Testis (tissue), 5 donors: ENCODE measurements at places on chromosomes 6 and 20. TPM values are rescaled to one million over a fixed set of nuclear protein-coding genes. Genes with fewer than 3 reads are reported as not detected.

PRRC2A gene
- 473 TPM for polyA plus RNA-seq

DNA sequence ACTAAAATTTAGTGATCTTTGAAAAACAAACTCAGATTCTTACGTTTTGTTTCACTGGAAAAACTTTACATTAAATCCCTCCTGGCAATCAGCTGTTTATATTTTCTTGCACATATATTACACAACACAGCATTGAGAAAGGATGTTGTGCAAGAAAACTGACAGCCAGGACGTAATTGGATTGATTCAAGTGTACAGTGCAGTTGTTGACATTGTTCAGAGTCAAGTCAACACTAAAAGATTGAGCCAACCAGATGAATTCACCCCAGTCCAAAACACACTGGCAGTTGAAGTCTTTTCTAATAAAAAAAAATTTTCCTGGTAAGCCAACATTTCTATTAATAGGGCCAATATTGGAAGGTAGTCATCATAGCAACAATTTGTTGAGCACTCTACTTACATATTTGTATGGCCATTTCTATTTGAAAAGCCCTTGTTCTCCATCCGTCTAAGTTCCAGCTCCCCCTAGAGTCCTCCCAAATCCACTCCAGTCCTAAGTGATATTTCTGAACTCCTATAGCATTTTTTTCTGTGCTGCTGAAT lies 20.9 kb upstream of the VNN1 start:
- no peaks in the 10 kb centered on the region for H3K27me3 ChIP-seq
- no peak overlapping the region for H3K4me3 ChIP-seq
- no peak overlapping the region for H3K27ac ChIP-seq
- no peaks in the 10 kb centered on the region for H3K36me3 ChIP-seq

RGS17 gene
- 0.65 TPM for polyA plus RNA-seq

SLC22A1 gene
- 0.90 TPM for polyA plus RNA-seq

SOX4 gene
- polyA plus RNA-seq: 16.1 TPM

ENPP1 gene
- polyA plus RNA-seq: 8.3 TPM

DNA sequence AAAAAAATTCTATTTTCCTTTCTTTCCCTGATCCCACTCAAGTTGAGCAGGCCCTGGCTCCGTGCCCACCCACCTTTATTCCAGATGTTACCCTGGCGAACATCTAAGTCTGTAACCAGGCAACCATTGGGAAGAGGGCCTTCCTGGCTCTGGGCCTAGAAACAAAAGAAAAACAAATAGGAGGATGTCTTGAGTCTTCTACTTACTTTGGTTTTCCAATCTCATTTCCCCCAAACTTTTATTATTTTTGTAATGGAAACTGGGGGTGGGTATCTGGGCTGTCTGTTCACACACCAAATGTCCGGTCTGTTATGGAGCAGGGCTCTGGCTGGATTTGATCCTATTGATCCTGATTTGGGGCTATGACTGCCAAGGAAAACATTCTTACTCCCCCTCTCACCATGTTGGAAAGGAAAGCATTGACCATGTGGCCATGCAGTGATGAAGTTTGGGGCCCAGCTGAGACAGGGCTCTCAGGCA lies 744.1 kb downstream of the DHX35 start:
- no peaks in the 10 kb centered on the region for H3K4me1 ChIP-seq
- H3K27me3 ChIP-seq: no peaks in the 10 kb centered on the region
- no peak overlapping the region for H3K27ac ChIP-seq
- H3K36me3 ChIP-seq: no peaks in the 10 kb centered on the region

GRCh38 chr6:21754891-21755290 lies 161.3 kb downstream of the SOX4 start:
- no peaks in the 10 kb centered on the region for H3K27me3 ChIP-seq
- no peaks in the 10 kb centered on the region for H3K36me3 ChIP-seq
- H3K4me3 ChIP-seq: no peak overlapping the region
- DNase-seq: no peak
- no peak overlapping the region for H3K27ac ChIP-seq
- no peaks in the 10 kb centered on the region for H3K4me1 ChIP-seq

MAPK14 gene
- 21.8 TPM for polyA plus RNA-seq

DNA sequence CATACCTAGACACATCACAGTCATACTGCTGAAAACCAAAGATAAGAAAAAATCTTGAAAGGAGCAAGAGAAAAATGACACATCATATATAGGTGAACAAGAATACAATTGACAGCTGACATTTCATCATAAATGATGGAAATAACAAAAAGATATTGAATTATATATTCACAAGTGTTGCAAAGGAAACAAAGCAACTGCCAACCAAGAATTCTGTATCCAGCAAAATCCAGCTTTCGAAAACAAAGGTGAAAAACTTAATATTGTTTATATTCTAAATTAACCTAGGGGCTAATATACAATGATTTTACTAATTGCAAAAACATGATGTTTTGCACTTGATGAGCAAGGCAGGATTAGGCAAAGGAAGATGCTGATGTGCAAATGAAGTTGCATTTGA lies 84.3 kb downstream of the MOXD1 start:
- H3K36me3 ChIP-seq: no peaks in the 10 kb centered on the region
- H3K4me1 ChIP-seq: no peaks in the 10 kb centered on the region
- no peak overlapping the region for H3K27ac ChIP-seq
- H3K27me3 ChIP-seq: no peaks in the 10 kb centered on the region
- no peak for DNase-seq

DNA sequence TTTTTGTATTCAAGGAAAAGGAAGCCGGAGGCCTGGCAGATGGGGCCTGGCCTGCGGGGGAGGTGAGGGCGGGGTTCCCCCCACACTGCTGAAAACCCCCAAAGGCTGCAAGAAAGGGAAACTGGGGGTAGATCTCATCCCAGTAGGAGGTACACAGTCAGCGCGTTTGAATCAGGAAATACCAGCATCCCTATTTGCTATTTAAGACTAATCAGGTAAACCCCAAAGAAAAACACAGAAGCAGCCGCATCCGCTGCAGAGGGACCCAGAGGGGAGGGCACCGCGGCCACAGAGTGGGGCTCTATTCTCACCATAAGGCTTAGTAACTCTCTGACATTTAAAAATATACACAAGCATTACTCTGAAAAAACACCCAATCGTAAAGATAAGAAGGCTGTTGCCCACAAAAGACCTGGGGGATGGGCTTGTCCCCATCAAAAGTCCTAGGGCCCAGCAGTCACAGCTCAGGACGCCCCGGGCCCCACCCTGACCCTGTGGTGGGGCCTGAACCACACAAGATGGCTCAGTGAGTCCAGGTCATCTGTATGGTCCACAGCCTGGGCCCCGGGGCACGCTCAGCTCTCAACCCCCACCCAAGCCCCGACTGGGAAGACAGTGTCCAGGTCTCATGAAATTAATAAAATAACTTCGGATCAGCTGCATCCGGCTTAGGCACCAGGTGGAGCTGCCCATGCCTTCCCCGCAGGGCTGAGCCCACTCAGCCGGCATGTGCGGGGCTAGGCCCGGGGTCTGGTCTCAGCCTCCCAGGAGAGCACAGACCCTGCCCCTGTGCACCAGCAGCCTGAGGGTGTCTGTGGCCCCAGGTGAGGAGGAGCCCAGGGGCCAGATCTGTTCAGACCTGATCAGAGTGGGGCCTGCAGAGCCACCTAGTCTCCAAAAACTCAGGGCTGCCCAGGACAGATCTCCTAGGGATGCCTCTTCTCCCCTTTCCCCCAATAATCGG lies 31.0 kb downstream of the KCNQ2 start:
- no peaks in the 10 kb centered on the region for H3K36me3 ChIP-seq
- no peaks in the 10 kb centered on the region for H3K27me3 ChIP-seq
- no peak overlapping the region for H3K27ac ChIP-seq
- H3K4me1 ChIP-seq: no peaks in the 10 kb centered on the region
- H3K4me3 ChIP-seq: no peak overlapping the region
- no peak for DNase-seq

DNA sequence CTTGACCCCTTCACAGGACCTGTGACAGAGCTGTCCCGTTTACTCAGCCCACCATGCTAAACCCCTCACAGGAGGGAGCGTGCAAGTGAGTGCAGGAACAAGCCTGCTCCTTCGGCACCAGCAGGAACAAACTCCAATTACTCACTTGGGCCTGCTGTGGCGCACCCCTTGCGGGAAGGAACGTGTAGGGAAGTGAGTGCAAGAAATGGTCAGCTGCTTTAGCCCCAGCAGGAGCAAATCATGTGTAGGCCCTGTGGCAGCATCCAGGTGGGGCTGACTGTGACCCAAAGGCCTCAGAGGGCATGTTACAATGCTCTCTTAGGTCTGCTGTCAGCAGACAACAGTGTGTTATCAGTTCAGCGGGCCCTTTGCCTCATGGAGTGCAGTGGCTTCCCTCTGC lies 574.4 kb downstream of the PRKN start:
- no peak for DNase-seq
- peaks cover 9% of the 10 kb centered on the region for H3K4me1 ChIP-seq
- no peak overlapping the region for H3K27ac ChIP-seq
- H3K27me3 ChIP-seq: no peaks in the 10 kb centered on the region
- H3K4me3 ChIP-seq: no peak overlapping the region
- no peaks in the 10 kb centered on the region for H3K36me3 ChIP-seq

- no peaks in the 10 kb centered on the region for H3K4me1 ChIP-seq
- no peak overlapping the region for H3K27ac ChIP-seq
- no peak for DNase-seq
- no peaks in the 10 kb centered on the region for H3K36me3 ChIP-seq
- H3K4me3 ChIP-seq: no peak overlapping the region
These were observed 396.0 kb upstream of the BTBD3 start for GRCh38 chr20:11521476-11522365.

ARMH2 gene
- 31.7 TPM for polyA plus RNA-seq

ID4 gene
- polyA plus RNA-seq: 51.6 TPM

DNA sequence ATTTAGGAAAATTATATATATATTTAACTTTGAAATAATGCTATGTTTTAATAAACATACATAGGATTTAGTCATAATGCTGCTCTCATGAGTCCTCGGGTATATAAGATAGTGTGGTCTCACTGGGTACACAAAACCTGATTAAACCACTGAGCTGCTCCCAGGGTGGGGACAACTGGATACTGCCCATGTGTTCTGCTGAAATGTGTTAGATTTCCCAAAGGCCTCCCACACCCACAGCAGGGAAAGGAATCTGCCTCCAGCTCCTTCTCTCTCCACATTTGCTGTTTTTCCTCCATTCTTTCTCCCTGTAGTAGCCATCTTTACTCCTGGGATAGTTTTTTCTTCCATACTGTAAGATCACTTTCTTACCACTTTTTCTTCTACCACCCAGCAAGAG lies 69.2 kb upstream of the TRAF3IP2 start:
- no peaks in the 10 kb centered on the region for H3K27me3 ChIP-seq
- no peak for DNase-seq
- no peaks in the 10 kb centered on the region for H3K36me3 ChIP-seq
- no peak overlapping the region for H3K4me3 ChIP-seq
- no peaks in the 10 kb centered on the region for H3K4me1 ChIP-seq
- H3K27ac ChIP-seq: no peak overlapping the region

GRCh38 chr20:1964061-1964460 lies 29.8 kb downstream of the PDYN start:
- H3K4me1 ChIP-seq: peaks cover 5% of the 10 kb centered on the region
- DNase-seq: no peak
- no peak overlapping the region for H3K4me3 ChIP-seq
- H3K27ac ChIP-seq: no peak overlapping the region
- no peaks in the 10 kb centered on the region for H3K36me3 ChIP-seq

TTLL9 gene
- 32.7 TPM for polyA plus RNA-seq

GRCh38 chr6:149033454-149033853 lies 284.1 kb upstream of the TAB2 start:
- no peak for DNase-seq
- no peak overlapping the region for H3K4me3 ChIP-seq
- peaks cover 10% of the 10 kb centered on the region for H3K4me1 ChIP-seq
- H3K27ac ChIP-seq: no peak overlapping the region
- H3K27me3 ChIP-seq: no peaks in the 10 kb centered on the region

DNA sequence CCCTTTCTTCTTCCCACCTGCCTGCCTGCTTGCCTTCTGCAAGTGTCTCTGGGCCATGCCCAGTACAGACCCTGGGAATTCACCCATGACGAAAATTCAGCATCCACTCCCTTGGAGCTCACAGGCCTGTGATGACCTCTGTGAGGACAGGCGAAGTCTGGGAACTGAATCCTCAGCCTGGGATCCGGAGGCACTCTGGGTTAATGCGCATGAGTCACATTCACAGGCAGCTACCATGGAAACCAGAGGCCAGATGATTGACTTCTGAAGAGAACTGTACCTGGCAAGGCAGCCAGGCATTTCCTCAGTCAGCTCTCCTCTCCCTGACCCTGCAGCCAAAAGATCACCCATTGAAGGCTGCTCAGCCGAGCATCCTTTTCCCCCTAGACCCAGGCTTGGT lies 41.0 kb downstream of the SLC9A8 start:
- no peak for DNase-seq
- H3K27ac ChIP-seq: peak overlapping the region; percentile 47
- no peak overlapping the region for H3K4me3 ChIP-seq
- no peaks in the 10 kb centered on the region for H3K36me3 ChIP-seq
- H3K27me3 ChIP-seq: no peaks in the 10 kb centered on the region

C6orf15 gene
- not detected for polyA plus RNA-seq

GRCh38 chr6:40520678-40521077 lies 66.5 kb downstream of the LRFN2 start:
- H3K4me3 ChIP-seq: no peak overlapping the region
- DNase-seq: no peak
- no peak overlapping the region for H3K27ac ChIP-seq
- no peaks in the 10 kb centered on the region for H3K4me1 ChIP-seq
- H3K36me3 ChIP-seq: no peaks in the 10 kb centered on the region

- H3K27ac ChIP-seq: no peak overlapping the region
- H3K36me3 ChIP-seq: no peaks in the 10 kb centered on the region
- no peaks in the 10 kb centered on the region for H3K4me1 ChIP-seq
- H3K27me3 ChIP-seq: no peaks in the 10 kb centered on the region
- no peak overlapping the region for H3K4me3 ChIP-seq
These were observed 27.5 kb downstream of the PACSIN1 start for GRCh38 chr6:34493344-34493743.

DNA sequence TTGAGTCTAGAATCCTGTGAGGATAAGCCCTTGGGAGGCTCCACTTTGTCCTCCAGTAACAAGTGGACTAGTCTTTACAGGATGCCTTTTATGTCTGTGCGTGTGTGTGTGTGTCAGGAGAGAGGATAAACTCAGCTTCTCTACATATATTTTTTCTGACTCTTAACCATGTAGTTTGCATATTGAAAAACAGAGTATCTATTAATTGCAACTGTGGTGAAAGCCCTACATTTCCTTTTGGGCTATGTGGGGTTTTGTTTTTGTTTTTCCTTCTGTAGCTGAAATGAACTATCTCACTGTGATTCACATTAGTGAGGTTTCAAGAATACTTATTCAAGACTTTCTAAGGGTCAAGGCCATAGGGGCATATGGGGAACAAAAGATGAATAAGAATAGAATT lies 17.7 kb downstream of the TPBG start:
- no peaks in the 10 kb centered on the region for H3K36me3 ChIP-seq
- no peak for DNase-seq
- no peak overlapping the region for H3K27ac ChIP-seq

REM1 gene
- polyA plus RNA-seq: 3.4 TPM

- no peak overlapping the region for H3K27ac ChIP-seq
- no peak for DNase-seq
- H3K27me3 ChIP-seq: no peaks in the 10 kb centered on the region
- no peaks in the 10 kb centered on the region for H3K36me3 ChIP-seq
- no peaks in the 10 kb centered on the region for H3K4me1 ChIP-seq
These were observed 82.3 kb downstream of the YTHDF1 start for GRCh38 chr20:63133481-63134091.
